ENCODE measurements at places on chromosomes 13 and 19. TPM values are rescaled to one million over a fixed set of nuclear protein-coding genes. Genes with fewer than 3 reads are reported as not detected.

- DNase-seq, result peak; percentile 71
Measured at GRCh38 chr13:112078216-112078615, 11.3 kb downstream of the SOX1 start.

GRCh38 chr13:26600343-26600742, 42.9 kb downstream of the WASF3 start:
- DNase-seq, result no peak

DNA sequence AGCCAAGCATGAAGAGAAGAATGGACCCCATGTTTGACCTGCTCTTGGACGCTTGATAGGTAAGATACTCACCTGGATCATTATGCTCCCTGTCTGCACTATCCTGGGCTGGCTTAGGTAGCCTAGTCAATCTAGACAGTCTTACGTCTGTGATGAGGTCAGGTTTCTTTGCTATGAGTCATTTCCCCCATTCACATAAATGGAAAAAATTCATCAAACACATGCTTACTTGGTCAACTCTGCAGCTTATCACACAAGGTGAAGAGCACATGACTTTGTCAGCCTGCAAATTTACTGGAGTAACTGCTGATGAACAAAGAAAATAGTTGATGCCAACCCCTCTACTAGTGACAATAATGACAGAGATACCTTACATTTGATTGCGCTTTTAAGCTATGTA, 170.0 kb downstream of the NUFIP1 start:
- no peak for DNase-seq

The PNMA8B gene
- total RNA-seq, result 2.8 TPM

The CPB2 gene
- total RNA-seq, result not detected

The NCAN gene
- total RNA-seq, result 1.7 TPM

Data from H7 (cell line).